Tibial artery (tissue), 4 donors: ENCODE measurements at places on chromosomes 12 and 14.

GRCh38 chr14:104507443-104507842, 72.1 kb upstream of the C14orf180 start:
- no peak for DNase-seq

DNA sequence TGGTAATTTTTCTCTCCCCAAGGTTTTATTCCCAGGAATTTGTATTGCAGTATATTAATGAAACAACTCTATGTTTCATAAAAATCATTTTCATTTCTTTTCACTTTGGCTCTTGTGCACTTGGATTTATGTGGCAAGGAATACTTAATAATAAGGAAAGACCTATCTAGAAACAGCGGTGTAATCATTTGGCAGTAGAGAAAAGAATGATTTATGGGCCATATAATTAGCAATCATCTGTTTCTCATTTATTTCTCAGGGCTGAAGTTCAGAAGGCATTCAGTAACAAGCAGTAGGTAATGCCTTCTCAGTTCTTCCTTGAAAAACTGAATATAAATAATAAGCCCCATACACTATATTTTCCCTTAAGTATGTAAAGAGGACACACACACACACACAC, 172.6 kb downstream of the ANO4 start:
- DNase-seq, result no peak

- DNase-seq, result no peak
Observed at GRCh38 chr14:100017553-100017952, 47.7 kb upstream of the EVL start.

GRCh38 chr14:35855876-35856481, 29.8 kb downstream of the BRMS1L start:
- DNase-seq, result no peak

DNA sequence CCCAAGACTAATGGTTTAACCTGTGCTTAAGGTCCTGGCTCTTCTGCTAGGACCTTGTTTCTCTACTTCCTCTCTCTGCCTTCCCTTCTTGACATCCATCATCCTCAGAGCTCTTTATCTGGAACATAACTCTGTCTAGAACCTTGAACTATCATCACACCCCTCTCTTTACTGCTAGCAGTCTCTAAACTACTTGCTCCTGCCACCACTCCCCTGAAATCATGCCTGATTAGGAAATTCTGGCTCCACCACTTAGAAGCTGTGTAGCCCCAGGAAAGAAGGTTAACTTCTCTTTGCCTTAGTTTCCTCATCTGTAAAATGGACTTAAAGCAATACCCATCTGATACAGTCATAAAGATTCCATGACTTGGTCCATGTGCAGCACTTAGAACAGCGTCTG, 9.1 kb downstream of the SLC38A1 start:
- no peak for DNase-seq

DNA sequence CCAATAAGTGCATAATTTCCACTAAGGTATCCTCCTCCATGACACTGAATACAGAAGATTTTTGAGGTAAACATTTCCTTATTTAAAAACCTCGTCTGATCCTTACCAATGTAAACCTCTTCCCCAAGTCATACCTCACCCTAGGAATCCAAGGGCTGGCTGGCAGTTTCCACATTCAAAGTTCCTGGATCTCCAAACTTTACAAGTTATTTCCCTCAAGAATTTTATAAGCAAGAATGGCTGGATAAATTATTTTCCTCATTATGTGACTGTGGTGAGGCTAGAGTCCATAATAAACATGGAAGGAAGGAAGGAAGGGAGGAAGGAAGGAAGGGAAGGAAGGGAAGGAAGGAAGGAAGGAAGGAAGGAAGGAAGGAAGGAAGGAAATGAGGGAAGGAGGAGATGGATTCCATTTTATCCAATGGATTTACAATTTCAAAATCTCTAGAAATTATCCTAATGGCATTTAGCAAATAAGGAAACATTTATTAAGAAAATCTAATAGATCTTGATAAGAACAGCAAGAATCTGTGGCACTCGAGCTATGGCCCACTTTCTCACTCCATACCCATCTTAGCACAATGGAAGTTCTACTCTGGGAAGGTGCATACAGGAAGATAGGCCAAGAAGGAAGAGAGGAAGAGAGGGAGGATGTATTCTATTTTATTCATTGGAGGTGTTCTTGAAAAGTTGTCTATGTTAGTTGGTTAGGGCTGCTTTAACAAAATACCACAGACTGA, 477.8 kb upstream of the TMPO start:
- DNase-seq, result no peak

GRCh38 chr14:29236848-29237247, 470.3 kb downstream of the FOXG1 start:
- no peak for DNase-seq

DNA sequence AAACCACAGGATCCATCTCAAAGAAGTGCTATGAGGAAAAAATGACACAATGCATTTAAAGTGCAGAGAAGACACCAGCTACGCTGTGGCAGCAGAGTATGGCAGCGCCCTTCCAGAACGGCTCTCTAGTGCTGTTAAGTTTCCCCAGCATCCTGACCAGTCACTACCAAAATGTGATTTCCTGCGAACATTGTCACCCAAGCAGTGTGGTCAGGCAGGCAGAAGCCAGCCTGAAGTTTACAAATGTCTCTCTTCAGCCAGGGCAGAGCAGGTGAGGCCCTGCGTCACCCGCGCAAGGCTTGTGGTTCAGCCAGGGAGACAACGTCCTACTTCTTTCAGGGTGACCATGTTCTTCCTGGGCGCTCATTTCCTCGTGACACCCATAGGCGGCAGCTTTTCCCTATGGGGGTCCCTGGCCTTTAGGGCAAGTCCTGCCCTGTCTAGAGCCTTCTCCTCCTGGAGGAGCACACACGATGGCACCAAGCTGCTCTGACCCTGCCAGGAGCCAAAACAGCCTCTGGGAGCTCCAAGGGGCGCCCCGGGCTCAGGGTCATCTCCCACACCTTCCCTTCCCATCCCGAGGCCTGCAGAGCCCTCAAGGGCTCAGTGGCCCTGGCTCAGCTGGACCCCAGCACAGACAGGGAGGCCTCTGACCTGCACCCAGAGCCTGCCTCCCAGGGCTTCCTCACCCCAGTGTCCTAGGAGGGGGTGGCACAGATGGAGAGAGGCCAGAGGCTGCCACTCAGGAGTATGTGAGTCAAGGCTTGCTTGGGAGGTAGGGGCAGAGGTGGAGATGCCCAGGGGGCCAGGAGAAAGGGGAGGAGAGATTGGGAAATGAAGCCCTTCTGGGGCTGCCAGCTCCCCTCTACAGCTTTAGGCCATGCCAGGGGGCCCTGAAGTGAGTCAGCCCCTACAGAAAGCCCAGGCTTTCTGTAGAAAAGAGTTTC, 41.9 kb downstream of the PSMA6 start:
- no peak for DNase-seq

DNA sequence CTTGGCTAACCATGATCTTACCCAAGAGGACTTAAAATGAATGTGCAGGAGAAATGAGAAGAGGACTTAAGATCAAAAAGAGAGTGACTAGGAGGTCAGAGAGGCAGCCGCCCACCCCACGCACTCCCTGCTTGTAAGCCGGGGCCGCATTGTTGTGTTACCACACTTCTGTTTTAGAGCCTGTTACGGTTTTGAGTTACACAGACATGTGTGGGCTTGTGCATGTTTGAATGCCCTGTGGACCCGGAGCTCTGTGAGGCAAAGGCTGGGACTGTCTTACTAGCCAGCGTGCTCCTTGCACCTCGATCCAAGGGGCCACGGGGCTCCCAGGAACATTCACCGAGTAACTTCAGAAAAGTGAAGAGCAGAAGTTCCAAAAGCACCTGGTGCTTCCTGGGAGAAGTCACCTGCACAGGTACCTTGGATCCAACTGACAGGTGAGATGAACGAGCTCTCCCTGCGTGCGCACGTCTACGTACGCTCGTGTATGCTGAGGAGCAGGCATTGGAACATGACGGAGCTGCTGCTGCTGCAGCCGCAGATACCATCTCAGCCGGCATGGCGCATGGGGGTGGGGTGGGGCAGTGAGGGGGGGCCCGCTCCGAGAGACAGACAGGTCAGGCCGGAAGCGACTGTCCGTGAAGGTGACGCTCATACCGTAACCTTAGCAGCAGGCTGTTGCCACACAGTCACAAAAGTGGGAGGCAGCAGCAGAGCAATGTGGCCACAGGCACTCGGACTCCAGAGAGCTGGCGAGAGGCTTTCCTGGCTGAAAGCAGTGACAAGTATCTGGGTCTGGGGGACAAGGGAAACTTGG, 23.7 kb downstream of the SFSWAP start:
- DNase-seq, result no peak

DNA sequence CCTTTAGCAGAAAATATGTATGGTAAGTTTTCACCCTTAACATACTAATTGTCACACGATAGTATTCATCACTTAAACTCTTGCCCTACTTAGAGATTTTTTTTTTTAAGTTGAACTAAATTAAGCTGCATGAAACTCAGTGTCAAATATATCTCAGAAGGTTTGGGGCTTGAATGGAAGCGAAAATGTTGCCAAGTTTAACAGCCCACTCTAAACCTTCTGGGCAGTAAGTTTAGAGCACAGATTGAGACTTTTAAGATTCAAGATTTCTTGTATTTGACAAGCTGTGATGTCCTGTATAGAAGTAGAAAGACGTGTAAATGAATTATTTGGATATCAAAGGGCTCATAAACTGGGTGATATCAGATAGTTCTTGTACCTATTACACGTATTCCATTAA, 287.3 kb upstream of the FLRT2 start:
- no peak for DNase-seq

DNA sequence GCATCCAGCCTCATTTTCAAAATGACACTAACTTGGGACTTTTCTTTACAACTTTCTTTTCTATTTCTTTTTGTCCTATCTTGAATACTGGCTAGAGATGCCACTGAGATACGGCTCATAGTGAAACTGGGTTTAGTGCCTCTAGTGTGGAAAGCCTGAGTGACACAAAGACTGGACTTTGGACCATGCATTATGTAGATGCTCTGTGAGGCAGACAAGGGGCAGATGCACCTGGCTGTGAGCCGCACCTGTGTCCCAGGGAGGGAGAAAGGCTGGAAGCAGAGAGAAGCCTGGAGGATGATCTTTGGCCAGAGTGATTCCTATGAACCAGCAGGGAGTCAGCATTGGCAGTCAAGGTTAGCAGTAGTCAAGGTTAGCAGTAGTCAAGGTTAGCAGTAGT, 852.3 kb upstream of the TMEM132C start:
- no peak for DNase-seq

DNA sequence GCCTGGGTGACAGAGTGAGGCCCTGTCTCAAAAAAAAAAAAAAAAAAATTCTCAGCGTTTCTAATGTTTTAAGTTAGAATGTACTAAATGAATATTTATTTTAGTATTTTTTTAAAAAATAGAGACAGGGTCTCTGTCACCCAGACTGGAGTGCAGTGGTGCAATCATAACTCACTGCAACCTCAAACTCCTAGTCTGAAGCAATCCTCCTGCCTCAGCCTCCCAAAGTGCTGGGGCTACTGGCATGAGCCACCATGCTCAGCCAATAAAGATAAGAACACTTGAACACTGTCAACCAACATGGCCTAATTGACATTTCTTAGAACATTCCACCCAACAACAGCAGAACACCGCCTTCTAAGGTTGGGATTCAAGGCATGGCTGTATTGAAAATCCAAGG, 5.1 kb upstream of the DYNC1H1 start:
- DNase-seq, result peak; percentile 19

DNA sequence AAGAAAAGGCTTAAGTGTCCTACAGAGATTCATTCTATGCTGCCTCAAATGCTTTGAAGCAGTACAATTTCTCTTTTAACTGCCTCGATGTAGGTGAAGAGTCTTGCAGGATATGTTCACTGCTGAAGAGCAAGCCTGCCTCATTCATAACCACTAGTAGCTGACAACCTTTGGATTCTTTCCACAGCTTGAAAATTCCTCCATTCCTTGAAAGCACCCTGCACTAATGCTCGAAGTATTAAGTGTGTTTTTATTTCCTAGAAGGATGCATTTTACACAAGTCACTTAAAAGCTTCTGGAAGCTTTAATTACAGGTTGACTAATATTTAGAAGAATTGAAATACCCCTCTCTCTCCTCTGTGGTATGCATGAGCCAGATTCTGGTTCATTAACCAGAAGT, 429.4 kb downstream of the DIO2 start:
- no peak for DNase-seq

DNA sequence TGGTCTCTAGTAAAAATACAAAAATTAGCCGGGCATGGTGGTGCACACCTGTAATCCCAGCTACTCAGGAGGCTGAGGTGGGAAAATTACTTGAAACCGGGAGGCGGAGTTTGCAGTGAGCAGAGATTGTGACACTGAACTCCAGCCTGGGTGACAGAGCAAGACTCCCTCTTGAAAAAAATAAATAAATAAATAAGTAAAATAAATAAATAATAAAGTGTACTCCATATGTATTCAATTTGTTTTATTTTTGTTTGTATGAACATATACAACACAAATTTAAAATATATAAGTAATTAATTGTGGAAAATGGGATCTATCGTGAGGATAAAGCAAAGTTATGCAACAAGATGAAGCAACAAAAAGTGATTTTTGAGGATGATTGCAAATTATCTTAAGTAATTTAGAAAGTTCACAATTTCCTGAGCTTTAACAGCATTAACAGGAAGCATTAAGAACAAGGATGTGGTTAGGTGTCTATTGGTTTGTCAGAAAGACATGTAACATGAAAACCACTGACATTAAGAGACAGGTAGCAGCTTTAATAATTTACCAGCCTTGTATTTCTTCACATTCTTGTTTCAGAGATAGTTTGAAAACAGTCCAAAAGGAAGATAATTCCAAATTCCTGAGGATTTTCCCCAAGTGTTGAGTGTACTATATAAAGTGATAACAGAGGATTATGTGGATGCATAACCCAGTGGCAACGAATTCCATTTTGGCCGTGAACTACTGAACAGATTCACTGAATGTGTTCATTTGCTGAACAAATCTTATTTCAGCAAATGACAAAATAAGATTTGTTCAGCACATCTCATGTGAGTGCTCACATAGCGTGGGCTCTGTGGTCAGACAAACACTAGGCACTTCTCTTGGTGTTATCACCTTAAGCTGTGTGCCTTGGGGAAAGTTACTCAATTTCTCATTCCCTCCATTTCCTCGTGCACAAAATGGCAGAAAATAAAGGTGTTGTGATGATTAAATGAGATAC, 68.6 kb upstream of the RESF1 start:
- DNase-seq, result no peak

DNA sequence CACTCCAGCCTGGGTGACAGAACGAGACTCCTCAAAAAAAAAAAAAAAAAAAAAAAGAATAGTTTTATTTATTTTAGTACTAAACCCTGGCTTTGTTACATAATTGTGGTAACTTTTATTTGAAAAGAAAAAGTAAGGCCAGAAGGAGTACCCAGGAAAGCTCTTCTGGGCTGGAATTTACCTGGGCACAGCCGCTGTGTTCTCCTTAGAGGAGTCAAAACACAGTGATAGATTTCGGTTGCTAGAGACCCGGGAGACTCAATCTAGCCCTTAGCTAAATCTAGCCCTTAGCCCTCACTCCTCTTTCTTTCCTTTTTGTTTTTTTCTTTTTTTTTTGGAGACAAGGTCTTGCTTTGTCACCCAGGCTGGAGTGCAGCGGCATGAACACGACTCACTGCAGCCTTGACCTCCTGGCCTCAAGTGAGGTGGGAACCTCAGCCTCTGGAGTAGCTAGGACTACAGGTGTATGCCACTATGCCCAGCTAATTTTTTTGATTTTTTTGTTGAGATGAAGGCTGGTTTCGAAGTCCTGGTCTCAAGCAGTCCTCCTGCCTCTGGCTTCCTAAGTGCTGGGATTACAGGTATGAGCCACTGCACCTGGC, 49.7 kb downstream of the SYNE2 start:
- no peak for DNase-seq
